ENCODE measurements at places on chromosomes 3 and 15.
A peak's percentile ranks its signal among the peaks of the same experiment; 100 is the strongest.

DNA sequence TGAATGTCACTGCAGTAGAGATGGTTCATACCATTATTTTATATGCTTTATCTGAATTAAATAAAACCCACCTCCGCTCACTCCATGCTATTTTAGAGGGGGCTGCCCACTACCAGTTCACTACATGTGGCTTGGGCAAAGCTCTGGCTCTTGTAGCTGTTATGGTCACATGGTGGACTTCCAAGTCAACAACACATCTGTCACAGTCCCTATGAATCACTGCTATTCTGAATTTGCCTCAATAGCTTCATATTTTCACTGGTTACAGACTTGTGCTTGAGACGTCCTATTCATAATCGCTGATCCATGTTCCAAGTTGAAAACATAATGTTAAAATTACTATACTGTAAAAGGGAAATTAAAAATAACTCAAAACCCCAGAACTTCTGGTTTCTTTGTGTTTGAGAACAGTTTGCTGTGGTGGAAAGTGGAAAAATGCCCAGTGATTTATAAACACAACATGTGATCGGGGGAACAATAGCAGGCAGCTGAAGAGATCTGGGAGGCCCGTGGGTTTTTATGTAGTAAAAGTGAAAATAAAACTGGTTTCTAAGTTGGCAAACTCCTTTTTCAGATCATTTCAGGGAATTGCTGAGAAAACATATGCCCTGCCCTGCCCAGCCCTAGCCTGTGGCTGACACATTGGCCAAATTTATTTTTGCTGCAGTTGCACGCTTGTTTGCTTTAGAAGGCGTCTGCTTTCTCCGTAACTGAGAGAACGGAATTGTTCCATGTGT, 128.8 kb upstream of the PRR23C start:
- peak; percentile 88 for DNase-seq

DNA sequence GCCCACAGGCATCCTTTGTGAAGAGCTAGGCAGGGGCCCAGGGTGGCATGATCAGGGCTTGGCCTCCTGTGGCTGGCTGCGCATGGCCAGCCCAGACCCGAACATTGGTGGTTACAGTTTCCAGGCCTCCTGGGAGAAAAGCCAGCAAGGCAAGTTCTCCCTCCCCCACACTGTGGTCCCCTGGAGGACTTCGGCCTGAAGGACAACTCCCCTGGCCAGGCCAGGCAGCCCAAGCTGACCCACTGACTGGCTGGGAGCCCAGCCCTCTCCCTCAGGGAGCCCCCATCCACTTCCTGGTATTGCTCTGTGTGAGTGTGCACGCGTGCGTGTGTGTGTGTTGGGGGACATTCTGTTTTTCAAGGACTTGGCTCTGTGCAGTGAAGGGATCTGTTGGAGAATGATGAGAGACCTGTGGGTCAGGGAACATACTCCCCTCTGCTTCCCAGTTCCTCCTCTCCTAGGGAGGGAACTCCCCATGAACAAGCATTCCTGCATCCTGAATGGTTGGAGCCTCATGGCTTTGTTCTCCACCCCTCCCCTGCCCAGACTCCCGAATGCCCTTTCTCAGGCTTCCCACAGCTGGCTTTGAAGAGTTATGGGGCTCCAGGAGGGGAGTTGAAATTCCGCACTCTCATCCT, 29.5 kb downstream of the CORO2B start:
- DNase-seq, result peak; percentile 77

- no peak for DNase-seq
These were observed 629.7 kb downstream of the NTRK3 start for GRCh38 chr15:87626860-87627259.

DNA sequence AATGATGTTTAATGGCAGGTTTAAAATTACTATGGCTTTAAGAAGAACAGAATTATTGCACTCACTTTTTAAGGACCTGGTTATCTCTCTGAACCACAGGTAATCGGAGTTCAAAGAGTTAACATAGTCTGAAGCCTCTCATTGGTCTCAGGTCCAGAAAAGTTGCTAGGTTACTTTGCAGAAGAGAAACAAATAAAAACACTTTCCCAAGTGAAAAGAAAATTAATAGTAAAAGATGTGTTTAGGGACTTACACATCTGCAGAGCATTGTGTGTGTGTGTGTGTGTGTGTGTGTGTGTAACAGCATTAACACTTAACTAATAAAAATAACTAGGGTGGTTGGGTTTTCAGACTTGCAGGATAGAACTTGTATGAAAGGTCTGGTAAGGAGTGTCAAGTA, 1.0 kb downstream of the MASP1 start:
- DNase-seq, result no peak

GRCh38 chr3:14410503-14411165, 8.2 kb downstream of the SLC6A6 start:
- DNase-seq, result no peak

GRCh38 chr15:63818191-63818590, 15.6 kb downstream of the HERC1 start:
- no peak for DNase-seq

DNA sequence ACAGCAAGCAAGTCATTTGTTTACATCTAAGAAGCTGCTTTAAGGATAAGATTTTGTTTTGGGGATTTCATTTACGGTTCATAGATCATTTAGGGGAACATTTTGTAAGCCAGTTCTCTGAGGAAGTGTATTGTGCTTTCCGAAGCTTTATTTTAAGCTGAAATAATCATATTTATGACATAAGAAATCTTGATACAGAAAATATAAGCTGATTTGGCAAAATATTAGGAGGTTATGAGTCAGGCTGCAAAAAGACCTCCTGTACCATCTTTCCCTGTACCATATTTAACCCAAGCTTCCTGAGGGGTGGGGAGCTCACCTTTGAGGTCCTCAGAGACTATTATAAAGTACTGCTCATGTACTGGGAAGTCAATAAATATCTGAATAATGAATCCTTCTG, 8.1 kb upstream of the EIF4E3 start:
- no peak for DNase-seq

GRCh38 chr15:33539825-33540573, 229.2 kb downstream of the RYR3 start:
- DNase-seq, result no peak

GRCh38 chr3:16484216-16484615, 29.3 kb downstream of the RFTN1 start:
- no peak for DNase-seq

GRCh38 chr3:37321377-37321781, 147.0 kb upstream of the LRRFIP2 start:
- DNase-seq, result no peak

DNA sequence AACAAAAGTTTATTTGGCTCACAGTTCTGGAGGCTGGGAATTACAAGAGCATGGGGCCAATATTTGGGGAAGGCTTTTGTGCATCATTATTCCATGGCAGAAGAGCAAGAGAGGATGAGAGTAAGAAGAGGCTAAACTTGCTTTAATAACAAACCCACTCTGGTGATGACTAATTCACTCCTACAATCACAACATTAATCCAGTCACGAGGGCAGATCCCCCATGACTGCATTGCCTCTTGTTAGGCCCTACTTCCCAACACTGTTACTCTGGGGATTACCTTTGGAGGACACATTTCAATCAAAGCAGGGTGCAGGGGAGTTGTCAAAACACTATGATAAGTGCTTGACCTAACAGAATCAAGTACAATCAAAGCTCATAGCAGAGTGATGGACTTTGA, 181.7 kb downstream of the BBX start:
- no peak for DNase-seq

All from globus pallidus (tissue), 1 donor.